ENCODE measurements at places on chromosomes 5 and 9. TPM values are rescaled to one million over a fixed set of nuclear protein-coding genes. Genes with fewer than 3 reads are reported as not detected.

The PAEP gene
- total RNA-seq: not detected

The HTR4 gene
- 2.9 TPM for total RNA-seq

DNA sequence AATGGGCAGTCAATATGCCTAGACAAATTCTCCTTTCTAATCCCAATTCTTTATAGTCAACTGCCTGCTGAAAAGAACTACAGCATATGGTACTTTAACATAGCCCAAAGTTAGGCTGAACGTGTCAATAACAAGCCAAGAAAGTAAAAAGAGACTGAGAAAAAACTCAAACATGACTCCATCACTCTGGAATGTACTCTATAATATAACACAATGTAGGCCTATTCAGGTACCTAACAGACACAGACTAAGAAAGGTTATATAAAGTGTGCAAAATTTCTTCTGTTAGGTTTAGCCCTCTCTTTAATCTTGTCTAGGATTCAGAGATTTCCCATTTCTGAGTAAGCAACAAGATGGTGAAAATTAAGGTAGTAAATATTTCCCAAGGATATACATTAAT lies 209.7 kb upstream of the PRR16 start:
- H3K4me3 ChIP-seq: no peak overlapping the region
- H3K27me3 ChIP-seq: no peaks in the 10 kb centered on the region
- H3K4me1 ChIP-seq: no peaks in the 10 kb centered on the region
- no peak overlapping the region for H3K27ac ChIP-seq

The CSF2 gene
- not detected for total RNA-seq

DNA sequence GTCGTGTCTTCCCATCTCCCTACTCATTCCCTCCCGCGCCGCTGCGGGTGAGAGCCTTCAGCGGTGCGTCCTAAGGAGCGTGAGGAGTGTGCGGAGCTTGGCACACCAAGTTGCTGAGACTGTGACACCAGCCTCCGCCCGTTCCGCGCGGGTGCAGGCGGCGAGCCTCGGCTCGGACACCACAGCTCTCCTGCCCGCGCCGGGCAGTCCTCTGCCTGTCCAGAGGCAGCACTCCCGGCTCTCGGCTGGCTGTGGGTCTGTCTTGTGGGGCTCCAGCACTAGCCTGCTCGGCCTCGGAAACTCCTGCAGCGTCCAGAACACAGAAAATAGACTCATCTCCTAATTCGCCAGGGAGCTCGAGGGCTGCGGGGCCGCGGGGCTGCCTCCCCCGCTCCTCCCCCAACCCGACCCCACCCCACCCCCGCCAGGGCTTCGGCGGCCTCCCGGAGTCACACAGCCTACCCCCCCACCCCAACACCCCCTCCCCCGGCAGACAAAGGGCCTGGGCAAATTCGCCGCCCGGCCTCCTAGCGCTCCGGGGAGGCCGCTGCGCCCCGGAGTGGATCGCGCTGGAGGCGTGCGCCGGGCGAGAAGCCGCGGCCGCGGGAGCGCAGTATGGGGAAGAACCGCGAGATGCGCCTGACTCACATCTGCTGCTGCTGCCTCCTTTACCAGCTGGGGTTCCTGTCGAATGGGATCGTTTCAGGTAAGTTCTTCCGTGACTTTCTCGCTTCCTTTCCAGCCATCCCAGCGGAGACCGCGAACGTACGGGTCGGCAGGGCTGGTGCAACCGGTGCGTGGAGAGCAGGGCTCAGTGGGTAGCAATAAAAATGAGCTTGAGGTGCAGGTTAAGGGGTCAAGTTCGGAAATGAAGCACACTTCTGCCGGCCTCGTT lies at the start of gene ADAMTS19:
Gene ADAMTS19 (plus strand): TSS at position 522 of the 895 bp plus-strand sequence. CDS start 94 bp downstream, at position 616.
- DNase-seq: no peak
- H3K27ac ChIP-seq: peak within 1 kb of the TSS; percentile 79

DNA sequence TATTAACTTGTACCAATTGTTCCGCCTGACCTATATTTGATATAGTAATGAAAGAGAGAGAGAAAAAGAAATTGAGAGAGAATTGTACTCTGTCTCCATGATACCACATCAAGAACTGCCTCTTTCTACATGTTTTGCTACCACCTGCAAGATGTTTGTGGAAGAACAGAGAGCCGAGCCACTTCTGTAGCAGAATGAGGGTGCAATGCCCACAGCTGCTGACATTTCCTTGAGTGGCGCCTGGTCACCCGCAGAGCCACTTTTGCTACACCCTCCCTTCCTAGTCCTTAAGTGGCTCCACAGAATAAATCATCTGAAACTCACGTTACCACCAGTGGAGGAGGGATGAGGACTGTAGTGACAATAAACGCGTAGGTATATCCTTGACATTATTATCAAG lies 17.1 kb upstream of the FAM81B start:
- H3K4me1 ChIP-seq: no peaks in the 10 kb centered on the region
- H3K27ac ChIP-seq: no peak overlapping the region
- H3K27me3 ChIP-seq: no peaks in the 10 kb centered on the region
- H3K4me3 ChIP-seq: no peak overlapping the region

DNA sequence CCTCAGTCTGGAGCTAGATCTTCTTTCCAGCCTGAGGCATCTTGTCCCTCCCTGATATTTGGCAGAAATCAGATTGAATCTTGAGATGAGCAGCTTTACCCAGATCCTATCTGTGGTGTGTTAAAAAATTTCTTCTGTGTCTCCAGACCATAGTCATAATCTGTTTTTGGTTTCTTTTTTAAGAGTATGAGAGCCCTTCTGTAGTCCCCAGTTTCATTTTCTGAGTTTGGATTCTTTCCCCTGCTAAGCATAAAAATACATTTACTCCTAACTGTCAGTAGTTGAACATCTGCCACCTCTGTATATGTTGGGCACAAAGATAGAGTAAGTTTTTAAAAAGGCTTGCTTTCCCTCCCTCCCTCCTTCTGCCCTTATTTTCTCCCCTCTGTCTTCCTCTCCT lies 137.7 kb downstream of the CNTLN start:
- no peak for DNase-seq

- no peak for DNase-seq
- no peaks in the 10 kb centered on the region for H3K36me3 ChIP-seq
- no peak overlapping the region for H3K4me3 ChIP-seq
Measured at GRCh38 chr5:139299486-139299885, 5.9 kb downstream of the MATR3 start.

DNA sequence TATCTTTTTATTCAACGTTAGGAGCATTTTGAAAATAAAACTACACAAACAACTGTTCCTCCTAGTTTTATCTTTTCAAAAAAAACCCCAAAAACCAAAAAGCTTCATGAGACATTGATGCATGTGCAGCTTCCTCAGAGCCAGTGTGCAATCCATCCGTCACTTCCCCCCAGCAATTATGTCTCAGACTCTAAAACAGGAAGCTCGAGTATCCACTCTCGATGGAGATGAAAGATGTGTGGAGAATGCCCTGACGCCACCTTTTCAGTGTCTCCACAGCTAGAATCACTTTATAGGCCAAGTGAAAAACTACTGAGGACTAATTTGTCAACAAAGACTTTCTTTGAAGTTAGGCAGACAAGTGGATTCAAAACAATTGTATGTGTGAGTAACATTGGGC lies 408.9 kb upstream of the SMARCA2 start:
- no peak overlapping the region for H3K27ac ChIP-seq
- no peak overlapping the region for H3K4me3 ChIP-seq
- DNase-seq: no peak
- no peaks in the 10 kb centered on the region for H3K4me1 ChIP-seq
- H3K36me3 ChIP-seq: no peaks in the 10 kb centered on the region

DNA sequence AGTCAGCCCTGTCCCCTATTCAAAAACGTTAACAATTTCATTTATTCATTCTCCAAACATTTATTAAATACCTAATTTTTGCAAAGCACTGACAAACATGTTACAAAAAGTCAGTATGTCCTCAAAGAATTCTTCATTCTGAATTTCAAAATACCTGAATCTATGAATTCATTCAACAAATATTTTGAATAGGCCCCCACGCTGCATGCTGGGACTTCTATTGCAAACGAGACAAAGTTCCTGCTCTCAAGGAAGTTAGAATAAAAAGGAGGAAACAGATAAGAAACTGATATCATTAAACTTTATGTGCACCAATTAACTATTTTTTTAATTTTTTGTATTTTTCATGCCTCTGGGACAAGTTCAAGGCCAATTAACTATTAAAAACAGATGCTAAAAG lies 26.6 kb downstream of the TRPM6 start:
- no peak overlapping the region for H3K4me3 ChIP-seq
- no peak for DNase-seq
- no peaks in the 10 kb centered on the region for H3K4me1 ChIP-seq
- H3K27ac ChIP-seq: no peak overlapping the region
- H3K27me3 ChIP-seq: no peaks in the 10 kb centered on the region

GRCh38 chr9:19117039-19117716 lies 10.1 kb downstream of the PLIN2 start:
- no peaks in the 10 kb centered on the region for H3K36me3 ChIP-seq
- no peaks in the 10 kb centered on the region for H3K27me3 ChIP-seq

The CIZ1 gene
- total RNA-seq: 101 TPM

The SLC1A1 gene
- total RNA-seq: 1.5 TPM

The FBXL7 gene
- total RNA-seq: 21.1 TPM

The TMEM232 gene
- 4.2 TPM for total RNA-seq

DNA sequence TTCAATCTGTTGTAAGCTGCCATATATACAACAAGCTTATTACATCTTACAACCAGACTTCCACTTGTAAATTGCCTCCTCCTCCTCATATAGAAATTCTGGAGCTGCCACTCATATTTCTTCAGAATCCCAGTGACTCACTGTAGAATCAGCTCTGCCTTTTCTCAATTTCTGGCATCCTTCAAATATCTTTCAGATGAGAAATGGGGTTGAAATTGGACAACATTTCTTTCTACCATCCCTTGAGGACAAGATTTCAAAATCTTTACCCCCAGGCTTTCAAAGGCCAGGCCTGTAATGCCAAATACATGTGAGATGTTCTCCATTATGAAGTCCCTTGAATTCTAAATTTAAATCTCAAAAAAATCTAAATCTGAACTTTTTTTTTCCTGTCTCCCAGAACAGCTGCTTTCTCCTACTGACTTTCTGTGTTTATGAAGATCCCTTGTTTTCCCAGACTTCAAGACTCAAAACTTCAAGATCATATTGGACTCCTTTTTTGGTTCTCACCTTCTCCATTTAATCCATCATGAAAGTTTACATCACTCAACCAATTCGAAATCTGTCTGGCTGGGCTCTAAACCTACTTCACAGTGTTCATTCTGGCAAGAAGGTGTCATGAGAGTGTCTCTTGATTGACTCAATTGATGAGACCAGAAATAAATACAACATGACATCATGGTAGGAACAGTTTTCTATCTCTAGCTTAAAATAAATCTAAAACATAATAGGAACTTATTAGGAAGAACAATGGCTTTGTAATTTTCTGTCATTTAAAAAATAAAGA lies 109.8 kb downstream of the HMHB1 start:
- H3K4me3 ChIP-seq: no peak overlapping the region
- H3K36me3 ChIP-seq: no peaks in the 10 kb centered on the region

GRCh38 chr9:121839726-121840500 lies 188.5 kb downstream of the DAB2IP start:
- H3K27me3 ChIP-seq: no peaks in the 10 kb centered on the region
- H3K4me3 ChIP-seq: no peak overlapping the region
- peak; percentile 74 for DNase-seq
- no peaks in the 10 kb centered on the region for H3K36me3 ChIP-seq
- H3K4me1 ChIP-seq: no peaks in the 10 kb centered on the region

GRCh38 chr5:168931638-168932345 lies 352.6 kb upstream of the PANK3 start:
- H3K4me3 ChIP-seq: no peak overlapping the region
- no peak for DNase-seq
- H3K4me1 ChIP-seq: no peaks in the 10 kb centered on the region
- H3K27ac ChIP-seq: no peak overlapping the region

Measured in vagina (tissue), 2 donors.